ENCODE measurements at places on chromosomes 1 and 21.

- no peak for DNase-seq
Observed at GRCh38 chr1:10829965-10830515, 33.6 kb upstream of the CASZ1 start.

DNA sequence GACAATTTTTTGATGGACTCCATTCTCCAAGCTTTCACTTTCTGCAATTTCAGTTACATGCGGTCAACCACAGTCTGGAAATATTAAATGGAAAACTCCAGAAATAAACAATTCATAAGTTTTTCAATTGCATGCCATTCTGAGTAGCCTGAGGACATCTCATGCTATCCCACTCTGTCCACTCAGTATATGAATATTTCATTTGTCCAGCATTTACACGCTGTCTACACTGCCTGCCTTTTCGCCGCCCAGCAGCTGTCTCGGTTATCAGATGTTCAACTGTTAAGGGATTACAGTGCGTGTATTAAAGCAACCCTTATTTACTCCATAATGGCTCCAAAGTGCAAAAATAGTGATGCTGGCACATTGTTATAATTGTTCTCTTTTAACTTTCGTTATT is 116.3 kb downstream of the ADSS2 start:
- DNase-seq, result no peak

DNA sequence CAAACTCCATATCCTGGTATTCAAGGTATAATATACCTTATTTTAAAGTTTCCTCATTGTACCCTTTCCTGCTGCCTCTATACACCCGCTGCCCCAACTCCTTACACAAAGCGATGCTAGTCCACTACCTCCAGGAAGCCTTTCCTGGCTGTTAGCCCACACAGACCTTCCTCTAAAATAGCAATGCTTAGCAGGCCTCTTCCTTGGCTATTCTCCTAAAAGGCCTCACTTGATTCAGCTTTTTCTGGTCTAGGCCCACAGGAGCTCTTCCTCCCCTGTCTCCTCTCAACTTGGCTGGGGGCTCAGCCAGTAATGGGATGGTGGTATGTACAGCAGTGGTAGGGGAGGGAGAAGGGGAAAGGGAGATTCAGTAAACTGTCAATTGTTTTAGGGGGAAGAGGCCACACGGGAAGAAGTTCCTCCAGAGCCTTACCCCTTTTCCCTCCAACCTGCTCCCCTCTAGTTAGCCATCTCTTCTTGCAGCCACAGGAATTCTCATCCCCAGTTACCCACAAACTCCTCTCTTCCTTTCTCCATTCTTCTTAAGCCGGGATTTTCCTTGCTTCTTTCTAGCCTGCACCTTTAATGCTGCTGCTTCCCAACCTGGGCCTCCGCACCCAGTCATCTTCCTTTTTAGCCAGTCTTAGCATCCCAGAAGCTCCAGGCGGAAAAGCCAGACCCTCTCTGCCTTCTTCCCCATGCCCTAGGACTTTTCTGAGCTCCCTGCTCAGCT is 2.6 kb downstream of the LRRC41 start:
- no peak for DNase-seq

DNA sequence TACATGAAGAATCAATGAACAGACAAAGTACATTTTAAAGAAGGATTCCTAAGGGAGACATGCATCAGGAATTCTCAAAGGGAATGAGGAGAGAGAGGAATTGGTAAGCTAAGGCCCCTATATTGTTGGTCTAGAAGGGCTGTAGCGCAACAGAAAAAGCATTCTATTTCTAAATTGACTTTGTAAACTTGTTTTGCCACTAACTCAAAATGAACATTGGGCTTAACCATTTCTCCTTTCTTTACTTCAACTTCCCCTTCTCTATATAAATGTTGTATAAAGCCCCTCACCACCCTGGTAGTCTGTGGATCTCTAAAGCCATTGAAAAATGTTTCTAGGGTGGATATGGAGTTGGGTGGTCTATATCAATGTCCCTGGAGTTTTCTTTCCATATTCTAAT is 20.4 kb upstream of the OR6N2 start:
- no peak for DNase-seq

DNA sequence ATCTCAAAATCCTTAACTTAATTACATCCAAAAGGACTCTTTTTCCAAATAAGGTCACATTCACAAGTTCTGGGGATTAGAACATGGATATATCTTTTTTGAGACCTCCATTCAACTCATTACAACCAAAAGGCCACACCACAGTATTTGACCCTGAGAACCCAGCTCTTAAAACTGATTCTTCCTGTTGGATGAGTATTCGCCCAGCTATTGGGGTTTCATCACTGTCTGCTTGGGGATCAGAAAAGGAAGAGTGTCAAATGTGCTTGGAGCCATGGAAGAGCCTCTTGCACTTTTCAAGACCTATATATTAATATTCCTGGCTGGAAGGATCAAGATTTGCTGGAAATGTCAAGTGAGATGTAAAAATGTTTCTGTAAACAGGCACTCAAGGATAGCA is 5.4 kb upstream of the TINAGL1 start:
- DNase-seq, result no peak

GRCh38 chr1:36554323-36554628 is 71.6 kb upstream of the CSF3R start:
- no peak for DNase-seq

DNA sequence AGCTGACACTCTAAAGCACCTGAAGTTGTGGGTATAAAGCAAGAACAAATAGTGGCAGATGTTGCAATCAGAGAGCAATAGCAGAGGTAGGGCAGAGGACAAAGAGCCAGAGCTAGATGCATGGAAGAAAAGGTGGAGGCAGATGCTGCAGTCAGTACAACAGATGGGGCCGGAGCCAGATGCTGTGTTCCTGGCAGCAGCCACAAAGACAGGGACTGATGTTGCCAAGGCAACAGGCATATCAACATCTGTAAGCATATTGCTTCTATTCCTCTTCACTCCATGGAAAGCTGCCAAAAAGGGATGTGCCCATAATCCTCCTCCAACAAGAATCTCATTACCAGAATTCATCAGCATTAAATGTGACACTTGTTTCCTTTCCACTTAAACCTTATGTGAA is 108.0 kb downstream of the TNNI3K start:
- no peak for DNase-seq

- no peak for DNase-seq
Observed at GRCh38 chr1:38500891-38501290, 358.7 kb downstream of the RRAGC start.

DNA sequence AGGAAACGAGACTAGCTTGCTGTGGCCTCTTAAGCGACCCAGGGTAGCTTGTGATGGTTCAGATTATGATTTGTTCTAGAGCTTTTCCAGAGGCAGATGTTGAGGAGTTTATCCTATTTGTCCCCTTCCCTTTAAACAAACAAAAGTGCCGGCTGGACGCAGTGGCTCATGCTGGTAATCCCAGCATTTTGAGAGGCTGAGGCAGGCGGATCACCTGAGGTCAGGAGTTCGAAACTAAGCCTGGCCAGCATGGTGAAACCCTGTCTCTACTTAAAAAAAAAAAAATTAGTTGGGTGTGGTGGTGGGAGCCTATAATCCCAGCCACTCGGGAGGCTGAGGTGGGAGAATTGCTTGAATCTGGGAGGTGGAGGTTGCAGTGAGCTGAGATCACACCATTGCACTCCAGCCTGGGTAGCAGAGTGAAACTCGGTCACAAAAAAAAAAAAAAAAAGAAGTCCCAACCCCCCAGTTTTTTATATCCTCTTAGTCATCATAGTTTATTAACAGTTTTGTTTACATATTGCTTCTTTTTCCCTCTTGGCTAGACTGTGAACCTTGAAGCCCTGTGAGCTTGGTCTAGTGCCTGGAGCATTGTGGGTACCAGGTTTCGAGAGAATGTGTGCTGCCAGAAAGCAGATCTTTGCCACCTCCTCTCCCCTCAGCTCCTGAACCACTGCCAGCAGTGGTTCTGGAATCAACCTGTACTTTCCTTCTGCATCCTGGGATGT is 29.8 kb downstream of the MAPKAPK2 start:
- peak; percentile 68 for DNase-seq

GRCh38 chr1:228022571-228023293 is 15.9 kb downstream of the WNT3A start:
- DNase-seq, result no peak

- DNase-seq, result no peak
Observed at GRCh38 chr1:6523566-6523965, 30.7 kb downstream of the NOL9 start.

GRCh38 chr21:23706431-23706830 is 1900.8 kb downstream of the MRPL39 start:
- DNase-seq, result no peak

DNA sequence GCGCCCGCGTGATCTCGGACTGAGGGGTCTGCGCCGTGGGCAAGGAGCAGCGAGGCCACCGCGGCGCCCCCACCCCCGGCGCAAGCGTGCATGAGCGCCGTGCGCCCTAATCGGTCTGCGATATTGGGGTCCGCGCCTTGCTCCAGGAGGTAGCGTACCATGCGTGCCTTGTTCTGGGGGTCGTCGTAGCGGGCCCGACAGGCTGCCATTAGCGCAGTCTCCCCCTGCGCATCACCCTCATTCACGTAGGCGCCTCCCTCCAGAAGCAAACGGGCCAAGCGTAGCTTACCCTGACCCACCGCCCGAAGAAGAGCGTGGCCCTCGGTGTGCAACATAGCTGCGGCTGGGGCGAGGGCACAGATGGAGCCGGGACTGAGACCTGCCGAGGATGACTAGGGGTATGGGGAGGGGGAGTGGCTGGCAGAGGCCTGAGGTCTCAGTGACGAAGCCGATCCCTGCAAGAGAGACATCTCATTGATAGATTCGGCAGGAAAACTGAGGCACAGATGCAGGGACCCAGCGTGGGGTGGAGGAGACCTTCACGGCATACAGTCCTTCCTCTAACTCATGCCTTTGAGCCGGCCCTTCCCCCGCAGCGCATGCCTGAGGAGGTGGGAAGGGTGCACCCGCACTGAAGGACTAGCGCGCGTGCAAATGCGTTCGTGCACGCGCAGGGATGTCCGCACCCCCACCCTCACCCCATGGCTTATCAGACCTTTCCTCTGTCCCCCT is 2.8 kb downstream of the ANKRD34A start:
- no peak for DNase-seq

- no peak for DNase-seq
Observed at GRCh38 chr1:206866062-206866461, 639 bp downstream of the IL20 start.

DNA sequence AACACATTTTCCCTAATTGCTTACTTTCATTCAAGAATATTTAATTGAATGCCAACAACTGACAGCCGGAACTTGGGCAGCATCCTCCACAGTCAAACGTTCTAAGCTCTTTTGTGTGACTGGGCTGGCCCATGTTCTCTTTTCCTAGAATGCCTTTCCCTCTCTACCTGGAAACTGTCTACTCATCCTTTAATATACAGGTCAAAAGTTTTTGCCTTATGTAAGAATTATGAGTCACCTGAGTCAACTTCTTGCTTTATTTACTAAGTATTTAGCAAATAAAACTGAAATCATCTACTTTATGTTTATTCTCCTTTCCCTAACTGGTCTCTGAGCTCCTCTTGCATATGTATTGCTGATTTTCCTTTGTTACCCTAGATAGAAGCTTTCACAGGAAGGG is 172.2 kb downstream of the CHRM3 start:
- no peak for DNase-seq

DNA sequence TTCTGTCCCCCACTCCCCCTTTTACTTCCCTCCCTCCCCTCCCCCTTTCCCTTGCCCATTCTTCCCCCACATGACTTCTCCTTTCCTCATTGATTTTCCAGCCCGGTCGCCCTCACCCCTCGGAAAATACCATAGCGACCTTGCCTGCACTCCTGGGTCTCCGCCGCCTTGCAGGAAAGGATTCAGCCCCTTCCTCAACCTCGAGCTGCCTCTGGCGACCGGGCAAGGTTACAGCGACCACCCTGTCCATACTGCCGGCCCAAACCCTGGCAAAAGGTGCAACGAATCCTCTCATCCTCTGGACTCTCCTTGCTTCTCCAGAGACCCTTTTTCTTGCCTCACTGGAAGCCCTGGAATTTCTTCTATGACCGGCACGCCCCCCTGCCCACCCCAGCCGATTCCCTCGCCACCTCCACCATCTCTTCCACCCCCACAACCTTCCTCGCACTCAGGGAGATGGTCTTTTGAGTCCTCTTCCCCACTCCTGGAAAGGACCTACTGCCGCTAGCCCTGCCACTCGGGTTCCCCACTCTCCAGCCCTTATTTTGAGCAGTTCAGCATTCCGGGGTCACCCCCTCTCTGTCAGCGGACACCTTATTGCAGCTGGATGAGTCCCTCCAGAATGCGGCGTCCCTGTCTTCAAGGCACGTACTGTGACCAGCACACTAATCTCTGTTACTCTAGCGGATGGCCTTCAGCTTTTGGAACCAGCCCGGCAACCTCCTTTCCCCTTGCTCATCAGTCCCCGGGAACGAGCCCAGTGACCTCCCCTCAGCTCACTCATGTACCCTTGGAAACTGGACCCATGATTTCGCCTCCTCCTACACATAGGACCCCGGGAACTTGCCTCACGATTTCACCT is 846 bp downstream of the NSUN4 start:
- no peak for DNase-seq

DNA sequence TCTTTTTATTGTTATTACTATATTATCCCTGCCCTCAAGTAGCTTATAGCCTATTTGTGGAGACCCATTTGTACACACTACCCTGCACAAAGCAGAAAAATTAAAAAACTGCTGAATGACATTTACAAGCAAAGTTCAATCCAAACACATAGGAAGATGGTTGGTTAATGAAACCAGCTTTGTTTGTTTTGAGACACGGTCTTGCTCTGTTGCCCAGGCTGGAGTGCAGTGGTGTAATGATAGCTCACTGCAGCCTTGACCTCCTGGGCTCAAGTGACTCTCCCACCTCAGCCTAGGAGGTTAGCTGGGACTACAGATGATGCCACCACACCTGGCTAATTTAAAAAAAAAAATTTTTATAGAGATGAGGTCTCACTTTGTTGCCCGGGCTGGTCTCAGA is 31.6 kb downstream of the TGFB2 start:
- no peak for DNase-seq

DNA sequence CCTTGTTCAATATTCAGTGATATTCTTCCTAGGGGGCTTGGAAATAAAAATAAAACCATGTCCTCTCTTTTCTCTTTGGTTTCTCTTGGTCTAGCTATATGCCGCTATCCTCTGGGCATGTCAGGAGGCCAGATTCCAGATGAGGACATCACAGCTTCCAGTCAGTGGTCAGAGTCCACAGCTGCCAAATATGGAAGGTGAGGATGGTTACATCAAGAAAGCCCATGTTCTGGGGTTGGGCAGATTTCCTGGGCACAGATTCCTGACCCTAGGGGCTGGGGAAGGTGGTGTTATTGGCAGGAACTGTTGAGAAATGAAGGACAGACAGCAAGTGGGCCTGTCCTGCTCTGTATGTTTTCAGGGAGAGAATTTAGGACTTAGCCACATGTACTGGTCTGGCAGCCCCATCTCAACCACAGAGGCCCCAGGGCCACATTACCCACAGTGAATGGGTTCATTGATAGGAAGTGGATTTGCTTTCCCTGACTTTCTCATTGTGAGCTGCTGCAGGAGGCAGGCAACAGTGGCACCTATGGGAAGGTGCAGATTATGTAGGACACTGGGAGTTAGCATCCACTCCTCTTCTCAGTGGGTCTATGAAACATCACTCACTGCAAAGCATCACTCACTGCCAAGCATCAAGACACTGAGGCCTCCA is 37.4 kb upstream of the HSD17B7 start:
- DNase-seq, result no peak
